Activated CD8-positive, alpha-beta T cell treated with anti-CD3 and anti-CD28 coated beads for 36 hours (primary cell): ENCODE measurements at places on chromosomes 3 and 15. TPM values are rescaled to one million over a fixed set of nuclear protein-coding genes. Genes with fewer than 3 reads are reported as not detected.

- no peak overlapping the region for H3K27ac ChIP-seq
- DNase-seq, result no peak
- H3K27me3 ChIP-seq, result peaks cover 5% of the 10 kb centered on the region
Observed at GRCh38 chr3:194339356-194339755, 11.8 kb downstream of the CPN2 start.

- no peaks in the 10 kb centered on the region for H3K4me1 ChIP-seq
- no peak for DNase-seq
- no peak overlapping the region for H3K4me3 ChIP-seq
- H3K27me3 ChIP-seq, result no peaks in the 10 kb centered on the region
- H3K36me3 ChIP-seq, result no peaks in the 10 kb centered on the region
Observed at GRCh38 chr3:178754852-178755510, 218.7 kb downstream of the KCNMB2 start.

The IQCB1 gene
- total RNA-seq, result 51.6 TPM

GRCh38 chr15:78322724-78323521 lies 17.2 kb upstream of the CRABP1 start:
- no peak for DNase-seq
- no peaks in the 10 kb centered on the region for H3K27me3 ChIP-seq
- no peaks in the 10 kb centered on the region for H3K4me1 ChIP-seq
- no peaks in the 10 kb centered on the region for H3K36me3 ChIP-seq
- no peak overlapping the region for H3K4me3 ChIP-seq

The NANOGP8 gene
- not detected for total RNA-seq

DNA sequence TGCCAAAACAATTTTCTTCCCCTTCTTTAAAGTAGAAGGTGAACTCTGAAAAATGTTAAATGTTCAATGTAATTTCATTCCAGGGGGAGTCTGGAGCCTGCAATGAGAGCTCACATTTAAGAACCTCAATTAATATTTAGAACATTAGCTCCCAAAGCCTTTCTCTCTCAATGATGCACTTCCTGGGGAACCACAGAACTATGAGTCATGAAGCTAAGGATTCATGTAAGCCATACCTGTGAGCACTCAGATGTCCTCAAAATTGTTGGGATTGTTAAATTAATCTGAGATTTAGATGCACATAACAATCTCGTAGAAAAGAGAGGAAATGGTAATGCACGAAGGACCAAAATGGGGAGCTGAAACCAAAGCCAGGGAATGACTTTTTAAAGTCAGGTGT lies 244.2 kb upstream of the LRIG1 start:
- no peak for DNase-seq
- no peak overlapping the region for H3K27ac ChIP-seq
- no peaks in the 10 kb centered on the region for H3K4me1 ChIP-seq
- no peak overlapping the region for H3K4me3 ChIP-seq
- peaks cover 2% of the 10 kb centered on the region for H3K27me3 ChIP-seq

GRCh38 chr15:69820819-69821218 lies 276.9 kb downstream of the TLE3 start:
- no peak overlapping the region for H3K27ac ChIP-seq
- H3K4me1 ChIP-seq, result peaks cover 7% of the 10 kb centered on the region
- H3K4me3 ChIP-seq, result no peak overlapping the region
- H3K36me3 ChIP-seq, result no peaks in the 10 kb centered on the region
- peaks cover 2% of the 10 kb centered on the region for H3K27me3 ChIP-seq

DNA sequence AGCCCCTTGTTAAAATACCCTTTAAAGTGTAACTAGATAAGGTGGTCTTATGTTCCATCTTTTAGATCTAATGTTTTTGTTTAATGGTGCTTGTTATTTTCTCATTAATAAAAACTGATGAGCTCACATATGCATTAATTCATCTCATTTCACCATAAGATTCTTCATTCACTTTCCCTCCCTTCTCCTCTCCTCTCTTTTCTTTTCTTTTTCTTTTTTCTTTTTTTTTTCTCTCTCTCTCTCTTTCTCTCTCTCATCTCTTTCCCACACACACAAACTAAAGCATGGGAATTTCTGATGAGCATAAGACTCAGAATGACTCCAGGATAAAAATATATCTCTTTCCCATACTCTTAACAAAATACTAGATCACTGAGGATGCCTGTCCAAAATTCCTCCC lies 49.6 kb downstream of the MECOM start:
- no peak for DNase-seq
- H3K27me3 ChIP-seq, result peaks cover 5% of the 10 kb centered on the region
- no peaks in the 10 kb centered on the region for H3K4me1 ChIP-seq
- H3K4me3 ChIP-seq, result no peak overlapping the region
- H3K36me3 ChIP-seq, result no peaks in the 10 kb centered on the region

DNA sequence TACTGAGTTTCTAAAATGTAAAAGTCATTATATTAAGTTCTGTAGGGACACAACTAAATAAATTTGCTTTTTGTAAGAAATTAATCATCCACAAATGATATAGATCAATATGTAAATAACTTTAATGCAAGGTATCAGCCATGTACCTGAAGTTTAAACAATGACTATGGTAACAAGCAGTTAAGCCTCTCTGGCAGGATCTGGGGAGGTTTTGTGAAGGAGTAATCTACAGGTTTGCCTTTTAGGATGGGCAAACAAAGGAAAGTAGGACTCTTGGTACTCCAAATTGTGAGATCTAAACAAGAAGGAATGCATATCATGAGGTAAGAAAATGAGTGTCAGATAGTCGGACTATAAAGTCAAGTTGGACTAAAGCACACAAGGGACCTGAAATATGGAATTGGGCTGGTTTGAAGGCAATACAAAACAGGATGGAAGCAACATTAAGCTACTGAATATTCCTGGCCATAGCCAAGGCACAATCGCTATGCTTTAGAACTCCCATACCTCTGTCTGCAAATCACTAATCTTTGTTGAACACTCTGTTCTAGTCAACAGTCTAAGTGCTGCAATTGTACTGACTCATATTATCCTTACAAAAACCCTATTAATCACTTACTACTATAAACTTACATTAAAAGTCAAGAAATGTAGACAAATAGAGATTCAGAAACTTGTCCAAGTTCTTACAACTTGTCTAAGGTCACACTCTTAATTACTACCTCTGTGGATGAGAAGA lies 412.8 kb downstream of the DIPK2A start:
- no peak overlapping the region for H3K27ac ChIP-seq
- no peaks in the 10 kb centered on the region for H3K36me3 ChIP-seq
- no peaks in the 10 kb centered on the region for H3K27me3 ChIP-seq
- DNase-seq, result no peak
- H3K4me3 ChIP-seq, result no peak overlapping the region
- H3K4me1 ChIP-seq, result no peaks in the 10 kb centered on the region
